ENCODE measurements at places on chromosomes 1 and 21.
A peak's percentile ranks its signal among the peaks of the same experiment; 100 is the strongest.

GRCh38 chr1:212622906-212623305 lies 14.3 kb downstream of the ATF3 start:
- no peak overlapping the region for H3K4me3 ChIP-seq
- H3K36me3 ChIP-seq: no peaks in the 10 kb centered on the region
- H3K4me1 ChIP-seq: no peaks in the 10 kb centered on the region
- no peak for DNase-seq

DNA sequence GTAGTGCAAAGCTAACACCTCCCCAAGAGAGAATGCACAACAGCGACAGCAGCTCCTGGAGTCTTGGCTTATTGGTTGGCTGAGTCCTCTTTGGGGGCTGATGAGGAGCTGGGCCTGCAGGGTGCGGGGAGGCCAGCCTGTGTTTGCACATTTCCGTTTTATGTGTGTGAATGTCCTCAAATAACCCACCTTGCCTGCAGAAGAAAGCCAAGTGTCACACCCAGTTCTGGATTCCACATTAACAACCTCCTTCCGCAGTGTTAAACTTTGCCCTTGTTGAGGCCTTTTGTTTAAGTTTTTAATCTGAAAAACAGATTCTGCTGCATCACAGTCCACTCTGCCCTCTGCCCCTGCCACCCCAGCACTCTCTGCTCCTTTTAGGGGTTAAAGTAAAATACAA lies 274.5 kb downstream of the TM2D1 start:
- no peak overlapping the region for H3K4me3 ChIP-seq
- DNase-seq: peak; percentile 14
- H3K4me1 ChIP-seq: peaks cover 19% of the 10 kb centered on the region
- peaks cover 2% of the 10 kb centered on the region for H3K27me3 ChIP-seq

DNA sequence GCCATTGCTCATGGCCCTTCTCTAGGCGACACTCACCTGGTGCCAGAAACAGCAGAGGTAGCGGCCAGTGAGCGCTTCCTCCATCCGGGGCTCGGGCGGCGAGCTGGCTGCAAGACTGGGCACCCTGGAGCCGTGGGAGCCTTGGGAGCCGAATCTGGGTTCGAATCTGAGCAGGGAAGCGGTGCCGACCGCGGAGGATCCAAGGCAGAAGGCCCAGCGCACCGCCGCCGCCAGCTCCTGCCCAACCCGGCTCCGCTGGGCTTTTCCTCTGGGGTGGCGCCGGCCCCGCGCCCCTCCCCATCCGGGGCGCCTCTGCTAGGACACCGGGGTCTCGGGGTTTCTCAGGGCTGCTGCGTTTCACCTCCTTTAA lies 1.7 kb upstream of the PRDM16 start:
- H3K4me3 ChIP-seq: no peak overlapping the region
- no peaks in the 10 kb centered on the region for H3K36me3 ChIP-seq
- peaks cover 19% of the 10 kb centered on the region for H3K27me3 ChIP-seq

DNA sequence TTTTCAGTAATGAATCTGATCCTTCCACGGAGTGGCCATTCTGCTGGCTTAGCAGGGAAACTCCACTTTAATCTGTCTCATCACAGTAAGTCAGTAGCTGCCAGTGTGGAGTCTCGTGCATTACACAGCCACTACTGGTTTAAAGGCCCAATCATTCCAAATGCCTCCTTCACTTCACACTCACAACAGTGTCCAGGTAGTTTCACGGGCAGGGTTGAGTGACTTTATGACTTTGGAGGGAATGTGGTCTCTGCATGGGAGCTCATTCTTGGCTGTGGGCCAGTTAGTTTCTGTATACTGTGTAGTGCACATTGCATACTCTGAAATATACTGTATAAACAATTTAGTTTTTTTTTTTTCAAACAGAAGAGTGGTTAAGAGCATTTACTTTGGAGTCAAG lies 34.6 kb upstream of the C1orf87 start:
- H3K27me3 ChIP-seq: no peaks in the 10 kb centered on the region
- H3K27ac ChIP-seq: no peak overlapping the region
- no peaks in the 10 kb centered on the region for H3K36me3 ChIP-seq
- H3K4me3 ChIP-seq: no peak overlapping the region
- no peaks in the 10 kb centered on the region for H3K4me1 ChIP-seq

- peaks cover 60% of the 10 kb centered on the region for H3K4me1 ChIP-seq
- DNase-seq: no peak
- peak overlapping the region; percentile 13 for H3K27ac ChIP-seq
- no peak overlapping the region for H3K4me3 ChIP-seq
- no peaks in the 10 kb centered on the region for H3K36me3 ChIP-seq
Observed at GRCh38 chr1:19442154-19443096, 42.9 kb downstream of the CAPZB start.

DNA sequence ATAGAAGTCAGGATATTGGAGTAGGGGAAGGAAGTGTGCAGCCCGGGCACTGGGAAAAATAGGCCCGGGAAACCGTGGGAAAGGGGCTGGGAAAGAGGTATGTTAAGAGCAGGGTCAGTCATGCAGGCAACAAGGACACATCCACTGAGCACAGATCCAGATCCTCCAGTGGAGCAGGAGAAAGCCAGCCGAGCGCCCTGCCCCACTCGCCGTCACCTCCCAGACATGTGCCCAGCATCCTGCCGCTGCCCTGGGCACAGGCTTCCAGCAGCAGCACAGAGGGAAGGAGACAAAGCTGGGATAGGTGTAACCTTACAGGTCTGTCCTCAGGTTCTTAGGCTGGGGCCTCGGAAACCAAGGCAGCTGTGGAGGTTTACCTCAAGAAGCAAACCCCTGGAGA lies 64.2 kb downstream of the FAM163A start:
- peaks cover 49% of the 10 kb centered on the region for H3K27me3 ChIP-seq
- H3K27ac ChIP-seq: no peak overlapping the region
- H3K4me1 ChIP-seq: peaks cover 18% of the 10 kb centered on the region
- DNase-seq: no peak
- no peaks in the 10 kb centered on the region for H3K36me3 ChIP-seq

DNA sequence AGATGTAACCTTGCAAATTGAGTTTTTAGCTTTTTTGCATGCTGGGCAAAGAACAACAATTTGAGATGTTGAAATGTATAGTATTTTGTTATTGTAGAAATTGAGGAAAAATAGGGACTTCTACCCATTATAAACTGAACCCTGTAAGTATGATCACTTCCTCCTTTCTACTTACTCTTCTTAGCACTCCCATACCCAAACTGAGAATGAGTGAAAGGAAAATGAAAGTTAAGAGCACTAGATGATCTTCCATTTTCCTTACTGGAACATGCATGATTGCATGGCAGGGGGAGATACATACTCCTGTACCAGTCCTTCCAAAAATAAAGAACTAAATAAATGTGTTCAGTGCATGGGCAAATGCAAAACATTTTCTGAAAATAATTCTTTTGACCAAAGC lies 107.4 kb upstream of the KIAA1614 start:
- no peaks in the 10 kb centered on the region for H3K27me3 ChIP-seq
- H3K27ac ChIP-seq: no peak overlapping the region
- no peaks in the 10 kb centered on the region for H3K4me1 ChIP-seq

GRCh38 chr1:60228041-60228491 lies 154.5 kb upstream of the C1orf87 start:
- no peak overlapping the region for H3K4me3 ChIP-seq
- H3K27me3 ChIP-seq: no peaks in the 10 kb centered on the region
- H3K4me1 ChIP-seq: peaks cover 5% of the 10 kb centered on the region
- peak; percentile 29 for DNase-seq

DNA sequence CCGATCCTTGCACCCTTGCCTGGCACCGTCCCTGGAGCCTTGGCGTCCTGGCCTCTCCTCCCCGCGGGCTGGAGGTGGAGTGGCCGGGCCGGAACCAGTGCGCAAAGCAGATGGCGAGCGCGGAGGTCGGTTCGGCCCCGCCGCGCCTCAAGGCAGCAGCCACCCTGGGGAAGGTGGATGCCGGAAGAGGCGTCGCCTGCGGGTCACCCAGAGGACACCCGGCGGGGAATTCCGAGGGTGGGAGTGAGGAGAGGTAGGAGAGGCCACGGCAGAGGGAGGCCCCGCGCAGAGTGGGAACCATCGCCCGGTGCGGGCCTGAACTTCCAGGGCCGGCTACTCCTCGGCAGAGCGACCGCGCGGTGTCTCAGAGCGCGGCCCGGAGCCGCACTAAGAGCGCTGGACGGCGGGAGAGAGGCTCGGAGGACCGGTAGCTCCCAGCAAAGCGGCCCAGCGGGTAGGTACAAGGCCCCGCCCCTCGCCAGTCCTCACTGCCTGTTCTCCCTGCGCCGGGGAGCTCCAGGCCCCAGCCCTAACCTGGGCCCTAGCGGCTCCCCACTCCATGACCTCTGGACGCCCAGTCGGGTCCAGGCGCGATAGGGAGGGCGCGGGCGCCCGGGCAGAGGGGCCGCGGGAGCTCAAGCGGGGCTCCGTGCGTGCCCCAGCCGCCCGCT lies at the start of gene RNF207:
RNF207 (plus strand) TSS at position 271 of the 671 bp plus-strand sequence. CDS start 417 bp downstream, outside the sequence.
- DNase-seq: peak; percentile 68
- H3K36me3 ChIP-seq: no peaks in the 10 kb centered on the region
- no peaks in the 10 kb centered on the region for H3K27me3 ChIP-seq
- H3K4me1 ChIP-seq: peaks cover 24% of the 10 kb centered on the region
- no peak within 1 kb of the TSS for H3K27ac ChIP-seq
- H3K4me3 ChIP-seq: peak within 1 kb of the TSS; percentile 65

DNA sequence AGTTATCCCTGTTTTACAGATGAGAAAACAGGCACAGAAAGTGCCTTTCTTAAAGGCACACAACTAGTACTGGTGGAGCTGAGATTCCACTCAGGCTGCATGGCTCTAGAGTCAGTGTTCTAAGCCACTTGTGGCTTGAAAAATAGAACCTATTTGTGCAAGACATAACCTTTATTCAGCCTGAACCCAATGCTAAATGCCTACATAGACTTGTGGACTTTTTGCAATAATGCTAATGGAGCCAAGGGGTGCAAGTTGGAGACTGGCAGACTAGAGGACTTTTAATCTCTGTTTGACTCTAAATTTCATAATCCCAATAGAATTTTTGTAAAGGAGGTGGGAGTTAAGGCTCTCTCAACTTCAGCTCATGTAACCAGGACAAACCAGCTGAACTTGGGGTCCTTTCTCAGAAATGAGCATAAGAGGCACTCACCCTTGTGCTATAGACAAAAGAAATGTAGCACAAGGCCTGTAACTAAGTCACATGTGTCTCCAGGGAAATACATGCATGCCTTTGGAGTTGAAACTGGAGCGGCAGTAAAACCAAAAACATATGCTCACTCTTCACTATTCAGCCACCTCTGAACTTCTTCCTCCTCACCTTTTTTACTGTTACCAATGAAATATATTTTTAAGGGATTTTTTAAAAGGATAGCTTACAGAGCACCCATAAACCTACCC lies 43.0 kb upstream of the AK4 start:
- H3K4me3 ChIP-seq: no peak overlapping the region
- no peaks in the 10 kb centered on the region for H3K27me3 ChIP-seq
- H3K27ac ChIP-seq: no peak overlapping the region
- H3K36me3 ChIP-seq: no peaks in the 10 kb centered on the region
- no peaks in the 10 kb centered on the region for H3K4me1 ChIP-seq
- no peak for DNase-seq

GRCh38 chr1:179251675-179252074 lies 22.2 kb upstream of the ABL2 start:
- no peaks in the 10 kb centered on the region for H3K27me3 ChIP-seq
- peak; percentile 39 for DNase-seq
- H3K36me3 ChIP-seq: no peaks in the 10 kb centered on the region
- no peak overlapping the region for H3K4me3 ChIP-seq
- H3K4me1 ChIP-seq: peaks cover 7% of the 10 kb centered on the region
- no peak overlapping the region for H3K27ac ChIP-seq

DNA sequence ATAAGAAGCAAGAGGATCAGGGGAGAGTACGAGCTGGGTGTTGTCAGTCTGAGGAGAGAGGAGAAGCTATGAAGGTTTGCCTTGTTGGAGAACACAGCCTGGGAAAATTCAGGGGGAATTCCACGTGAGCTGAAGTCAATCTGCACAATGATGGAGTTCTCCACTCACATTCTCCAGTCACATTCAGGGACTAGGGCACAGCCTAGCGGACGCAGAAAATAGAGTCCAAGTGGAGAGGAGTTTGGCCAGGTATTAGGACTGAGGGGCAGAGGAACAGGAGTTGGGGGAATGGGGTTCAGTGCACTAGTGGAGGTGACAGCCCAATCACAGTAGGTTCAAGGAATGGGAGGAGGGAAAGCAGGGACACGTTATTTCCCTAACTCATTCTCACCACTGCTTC lies 124.0 kb downstream of the KCNH1 start:
- no peaks in the 10 kb centered on the region for H3K4me1 ChIP-seq
- no peak overlapping the region for H3K4me3 ChIP-seq
- H3K27ac ChIP-seq: no peak overlapping the region
- H3K36me3 ChIP-seq: no peaks in the 10 kb centered on the region

DNA sequence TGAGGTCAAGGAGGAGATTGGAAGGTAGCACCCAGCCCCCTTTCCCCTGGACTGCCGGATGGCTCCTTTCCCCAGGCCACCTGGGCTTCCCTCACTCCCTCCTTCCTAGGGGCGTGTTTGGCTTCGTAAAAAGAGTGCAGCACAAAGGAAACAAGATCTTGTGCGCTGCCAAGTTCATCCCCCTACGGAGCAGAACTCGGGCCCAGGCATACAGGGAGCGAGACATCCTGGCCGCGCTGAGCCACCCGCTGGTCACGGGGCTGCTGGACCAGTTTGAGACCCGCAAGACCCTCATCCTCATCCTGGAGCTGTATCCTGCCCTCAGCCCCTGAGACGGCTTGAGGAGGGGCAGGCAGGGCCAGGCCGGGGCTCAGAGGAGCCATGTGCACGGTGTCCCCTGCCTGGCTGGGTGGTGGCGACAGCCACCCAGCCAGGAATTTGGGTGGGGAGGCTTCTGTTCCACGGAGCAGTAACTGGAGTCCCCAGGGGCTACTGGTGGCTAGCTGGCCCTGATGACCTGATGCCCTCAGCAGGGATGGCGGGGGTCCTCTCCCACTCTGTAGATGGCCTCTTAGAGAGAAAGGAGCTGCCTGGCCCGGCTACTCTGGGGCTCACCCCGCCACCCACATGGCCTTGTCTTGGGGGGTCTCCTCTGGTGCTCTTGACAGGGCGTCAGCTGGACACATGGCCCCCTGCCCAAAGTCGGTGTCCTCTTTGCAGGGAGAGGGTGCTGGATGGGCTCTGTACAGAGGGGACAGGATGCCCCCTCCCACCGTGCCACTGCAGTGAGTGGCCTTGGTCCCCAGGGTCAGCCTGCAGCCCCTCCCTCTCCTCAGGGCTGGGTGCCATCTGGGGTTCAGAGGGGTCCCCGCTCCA lies 39.5 kb downstream of the TRIM11 start:
- H3K36me3 ChIP-seq: no peaks in the 10 kb centered on the region
- H3K27me3 ChIP-seq: no peaks in the 10 kb centered on the region

GRCh38 chr1:227895828-227896685 lies 51.7 kb downstream of the WNT9A start:
- no peaks in the 10 kb centered on the region for H3K4me1 ChIP-seq
- H3K27ac ChIP-seq: no peak overlapping the region
- peak; percentile 12 for DNase-seq
- H3K36me3 ChIP-seq: no peaks in the 10 kb centered on the region
- no peaks in the 10 kb centered on the region for H3K27me3 ChIP-seq

GRCh38 chr1:220813013-220813412 lies 26.3 kb downstream of the MTARC1 start:
- H3K4me1 ChIP-seq: peaks cover 2% of the 10 kb centered on the region
- H3K27ac ChIP-seq: no peak overlapping the region
- no peak for DNase-seq
- H3K4me3 ChIP-seq: no peak overlapping the region
- no peaks in the 10 kb centered on the region for H3K27me3 ChIP-seq
- H3K36me3 ChIP-seq: no peaks in the 10 kb centered on the region

Data from astrocyte (in vitro differentiated cells and primary cell).